Epithelial cell of esophagus (primary cell): ENCODE measurements at places on chromosomes 5 and 9.
A peak's percentile ranks its signal among the peaks of the same experiment; 100 is the strongest.

- DNase-seq, result no peak
Observed at GRCh38 chr5:36701085-36701698, 94.8 kb downstream of the SLC1A3 start.

DNA sequence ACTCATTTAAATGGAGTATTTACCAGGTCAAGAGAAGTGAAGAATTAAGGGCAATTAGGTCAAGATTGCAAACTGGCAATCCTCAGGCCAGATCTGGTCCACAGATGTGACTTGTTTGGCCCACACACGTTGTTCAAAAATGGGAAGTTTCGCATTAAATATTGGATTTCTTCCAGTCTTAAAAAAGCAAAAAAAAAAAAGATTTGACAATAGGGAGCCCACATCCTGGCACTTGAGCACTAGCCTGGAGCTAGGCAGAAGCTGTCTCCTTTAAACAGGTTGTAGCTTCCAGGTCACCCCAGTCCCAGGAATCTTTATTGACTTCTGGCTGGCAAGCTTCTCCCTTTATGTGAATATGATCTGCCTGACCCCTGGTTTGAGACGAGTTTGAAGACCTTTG lies 520.4 kb downstream of the RAB3C start:
- no peak for DNase-seq

- no peak for DNase-seq
Observed at GRCh38 chr5:141383345-141383744, 803 bp downstream of the PCDHGA7 start.

GRCh38 chr9:34510497-34511468 lies 12.0 kb downstream of the ENHO start:
- no peak for DNase-seq

- DNase-seq, result no peak
Observed at GRCh38 chr9:79564105-79564504, 7.7 kb upstream of the TLE4 start.

DNA sequence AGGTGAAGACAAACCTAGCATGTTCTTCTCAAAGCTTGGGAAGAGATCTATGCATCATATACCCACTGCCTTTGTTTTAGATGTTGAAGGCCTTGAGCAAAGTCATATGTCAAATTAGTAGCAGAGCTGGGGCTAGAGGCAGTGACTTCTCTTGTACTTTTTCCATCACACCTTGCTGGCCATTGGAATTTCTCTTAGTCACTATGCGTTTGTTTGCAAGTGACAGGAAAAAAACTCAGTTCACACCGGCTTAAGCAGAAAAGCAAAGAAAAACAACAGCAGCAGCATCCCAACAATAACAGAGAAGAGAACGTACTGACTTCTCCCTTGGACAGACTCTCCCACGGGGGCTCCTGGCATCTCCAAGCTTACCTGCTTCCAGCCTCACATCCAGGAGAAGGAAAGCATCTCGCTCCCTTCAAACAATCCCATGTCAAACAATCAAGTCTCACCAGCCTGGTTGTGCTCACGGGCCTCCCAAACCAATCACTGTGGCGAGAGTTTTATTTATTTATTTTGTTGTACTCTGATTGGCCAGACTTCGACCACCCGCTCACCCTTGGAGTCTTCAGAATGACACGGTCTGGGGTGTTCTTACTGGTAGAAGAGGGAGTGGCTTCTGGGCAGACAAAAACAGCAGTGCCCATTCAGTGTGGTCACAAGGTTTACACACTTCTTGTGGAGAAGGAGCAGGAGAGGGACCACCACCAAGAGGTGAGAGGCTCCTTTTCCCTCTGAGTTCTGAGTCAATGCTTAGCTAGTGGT lies 83.8 kb upstream of the STC2 start:
- DNase-seq, result no peak

- DNase-seq, result no peak
Observed at GRCh38 chr5:119016125-119016774, 27.9 kb upstream of the DTWD2 start.

DNA sequence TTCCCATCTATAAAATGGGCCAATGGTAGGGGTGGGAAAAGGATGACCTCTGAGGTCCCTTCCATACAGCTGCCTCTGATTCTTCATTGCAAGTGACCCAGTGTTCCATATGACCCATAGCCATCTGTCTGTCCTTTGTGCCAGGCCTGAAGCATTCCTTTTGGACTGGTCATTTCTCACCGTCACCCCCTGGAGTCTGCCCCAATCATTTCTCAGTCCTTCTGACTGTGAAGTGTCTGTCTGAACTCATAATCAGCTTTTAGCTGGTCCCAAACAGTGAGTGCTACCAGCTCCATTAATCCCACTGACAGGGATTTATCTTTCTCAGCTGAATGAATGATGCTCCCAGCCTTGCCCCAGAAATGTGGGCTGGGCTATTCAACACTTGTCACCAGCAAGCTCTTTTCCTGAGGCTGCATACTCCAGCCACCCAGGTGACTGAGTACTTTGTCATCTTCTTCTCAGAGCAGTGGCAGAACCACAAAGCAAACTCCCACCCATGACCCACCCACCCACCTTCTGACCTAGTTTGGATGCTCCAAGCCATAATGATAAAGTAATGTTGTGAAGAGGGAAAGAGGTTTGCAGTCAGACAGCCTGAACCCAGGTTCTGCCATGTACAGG lies 37.4 kb downstream of the KCNIP1 start:
- no peak for DNase-seq

DNA sequence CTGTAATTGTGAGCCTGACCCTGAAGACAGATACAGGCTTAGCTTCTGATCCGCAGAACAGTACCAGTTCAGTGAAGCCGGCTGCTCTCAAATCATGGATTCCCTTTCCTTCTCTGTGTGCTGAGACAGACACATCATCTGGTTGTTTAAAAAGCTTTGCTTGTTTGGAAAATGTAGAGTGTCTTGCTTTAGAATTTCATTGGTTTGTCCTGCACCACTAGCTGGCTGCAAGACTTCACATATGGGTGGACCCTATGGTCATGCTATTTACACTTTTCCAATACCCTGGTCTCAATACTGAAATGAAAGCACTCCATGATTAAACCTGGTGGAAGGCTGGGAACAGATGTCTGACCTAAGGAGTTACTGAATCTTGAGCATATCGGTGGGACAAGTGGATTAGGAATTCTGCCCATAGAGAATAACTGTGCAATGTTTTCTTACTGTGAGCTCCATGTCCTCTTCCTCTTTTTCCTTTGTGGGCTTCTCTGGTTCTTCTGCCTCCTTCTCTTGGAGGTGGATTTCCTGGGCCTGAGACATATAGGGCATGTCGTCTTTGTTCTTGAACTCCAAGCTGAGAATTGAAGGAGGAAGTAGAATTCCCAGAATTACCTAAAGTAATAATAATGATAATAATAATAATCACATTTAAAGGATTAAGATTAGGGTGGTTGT lies 201.1 kb upstream of the KLF9 start:
- no peak for DNase-seq

DNA sequence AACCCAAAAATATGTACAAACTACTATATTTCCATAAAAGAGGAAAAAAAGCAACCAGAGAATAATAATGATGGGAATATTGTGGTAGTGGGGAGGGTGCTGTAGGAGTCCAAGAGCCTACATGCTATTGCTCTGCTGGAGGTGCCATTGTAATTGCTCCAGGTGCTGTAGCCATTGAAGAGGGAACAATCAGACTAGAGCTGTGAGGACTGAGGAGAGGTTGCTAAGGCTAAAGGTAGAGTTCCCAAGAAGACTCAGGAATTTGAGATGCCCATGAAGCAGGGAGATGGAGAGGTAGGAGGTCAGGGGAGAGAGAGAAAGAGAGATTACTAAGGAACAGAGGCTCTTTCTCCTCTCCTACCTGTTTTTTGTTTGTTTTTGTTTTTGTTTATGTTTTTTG lies 394.0 kb downstream of the DMRTA1 start:
- no peak for DNase-seq

DNA sequence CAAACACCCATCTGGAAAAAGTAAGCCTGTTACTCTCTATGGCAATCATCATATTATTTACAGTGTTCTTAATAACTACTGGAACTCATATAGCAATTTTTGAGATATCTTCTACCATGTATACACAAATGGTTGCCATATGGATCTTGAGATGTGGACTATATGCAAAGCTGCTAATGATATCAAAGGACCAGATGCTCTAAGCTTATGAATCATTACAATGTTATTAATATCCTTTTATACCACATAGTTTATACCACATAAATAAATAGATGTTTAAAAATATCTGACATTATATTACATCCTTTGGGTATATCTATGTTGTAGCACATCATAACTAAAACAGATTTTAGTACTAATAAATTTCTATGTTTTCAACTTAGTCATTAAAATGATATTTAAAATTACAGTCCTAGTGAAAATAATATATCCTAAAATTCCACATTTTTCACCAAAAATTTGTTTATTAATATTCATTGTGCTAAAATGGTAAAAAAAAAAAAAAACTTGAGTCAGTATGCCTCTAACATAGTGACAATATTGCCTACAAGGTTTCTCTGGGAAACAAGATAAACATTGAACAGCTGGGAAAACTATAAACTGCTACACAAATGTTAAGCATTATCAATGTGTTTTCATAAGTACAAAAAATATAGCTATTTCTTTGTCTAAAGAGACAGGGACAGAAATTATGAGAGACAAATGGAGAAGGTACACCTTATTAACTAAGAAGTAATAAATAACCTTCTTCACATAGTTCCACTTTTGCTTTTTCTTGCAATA lies 85.5 kb downstream of the DTWD2 start:
- no peak for DNase-seq

DNA sequence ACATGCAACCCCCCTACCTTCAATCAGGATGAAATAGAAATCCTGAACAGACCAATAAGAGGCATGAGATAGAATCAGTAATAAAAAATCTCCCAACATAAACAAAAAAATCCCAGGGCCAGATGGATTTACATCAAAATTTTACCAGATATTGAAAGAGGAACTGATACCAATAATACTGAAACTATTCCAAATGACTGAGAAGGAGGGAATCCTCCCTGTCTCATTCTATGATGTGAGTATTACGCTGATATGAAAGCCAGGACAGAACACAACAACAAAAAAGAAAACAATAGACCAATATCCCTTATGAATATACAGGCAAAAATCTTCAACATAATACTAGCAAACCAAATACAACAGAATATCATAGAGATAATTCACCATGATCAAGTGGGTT lies 109.0 kb upstream of the SMC2 start:
- DNase-seq, result no peak

DNA sequence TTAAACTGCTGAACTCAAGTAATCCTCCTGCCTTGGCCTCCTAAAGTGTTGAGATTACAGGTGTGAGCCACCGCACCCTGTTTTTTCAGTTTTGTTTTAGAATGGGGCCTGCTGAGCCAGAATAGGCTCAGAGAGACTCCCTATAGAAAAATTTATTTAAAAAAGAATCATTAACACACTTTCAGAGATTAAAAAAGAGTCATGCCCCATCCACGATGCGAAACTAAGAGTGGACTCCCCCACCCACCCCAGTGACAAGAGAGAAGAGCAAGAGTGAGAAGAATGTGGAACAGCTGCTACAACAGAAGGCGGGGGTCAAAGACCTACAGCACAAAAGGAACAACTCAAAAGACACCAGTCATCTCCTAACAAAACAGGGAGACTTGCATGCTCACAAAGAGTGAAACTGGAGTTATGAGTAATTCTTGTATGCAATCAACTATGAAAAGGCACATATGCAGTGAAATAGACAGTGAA lies 47.2 kb downstream of the GLDC start:
- DNase-seq, result peak; percentile 56
